ENCODE measurements at places on chromosomes 7 and 10. TPM values are rescaled to one million over a fixed set of nuclear protein-coding genes. Genes with fewer than 3 reads are reported as not detected.

DNA sequence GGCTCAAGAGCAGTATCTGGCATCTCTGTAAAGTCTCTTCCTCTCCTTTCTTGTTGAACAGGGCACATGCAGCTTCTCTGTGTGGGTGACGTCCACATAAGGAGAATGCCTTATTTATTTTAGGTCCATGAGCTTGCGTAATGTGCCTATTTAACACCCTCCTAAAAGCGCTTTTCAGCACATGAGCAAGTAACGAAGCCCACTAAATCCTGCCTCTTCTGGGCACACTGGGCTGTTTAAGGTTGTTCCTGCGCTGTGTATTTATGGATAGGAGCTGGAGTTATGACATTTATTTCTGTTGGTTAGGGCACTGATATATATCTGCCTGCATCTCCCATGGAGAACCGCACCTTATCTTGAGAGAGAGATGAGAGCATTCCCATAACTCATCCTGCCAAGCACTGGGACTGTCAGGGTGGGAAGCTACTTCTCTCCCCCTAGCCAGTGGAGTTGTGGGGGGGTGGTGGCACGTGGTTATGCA is 76.1 kb downstream of the LRRC4 start:
- peaks cover 14% of the 10 kb centered on the region for H3K36me3 ChIP-seq
- DNase-seq: no peak
- H3K27ac ChIP-seq: no peak overlapping the region
- no peaks in the 10 kb centered on the region for H3K27me3 ChIP-seq

Gene CCDC172
- not detected for total RNA-seq

GRCh38 chr7:69761290-69761922 is 163.1 kb downstream of the AUTS2 start:
- no peaks in the 10 kb centered on the region for H3K4me1 ChIP-seq
- no peak for DNase-seq
- H3K27ac ChIP-seq: no peak overlapping the region
- no peaks in the 10 kb centered on the region for H3K36me3 ChIP-seq
- H3K4me3 ChIP-seq: no peak overlapping the region

- peaks cover 21% of the 10 kb centered on the region for H3K4me1 ChIP-seq
- no peak overlapping the region for H3K4me3 ChIP-seq
- no peaks in the 10 kb centered on the region for H3K36me3 ChIP-seq
- H3K27me3 ChIP-seq: no peaks in the 10 kb centered on the region
- no peak for DNase-seq
- no peak overlapping the region for H3K27ac ChIP-seq
Measured at GRCh38 chr10:113739031-113739430, 12.5 kb upstream of the PLEKHS1 start.

DNA sequence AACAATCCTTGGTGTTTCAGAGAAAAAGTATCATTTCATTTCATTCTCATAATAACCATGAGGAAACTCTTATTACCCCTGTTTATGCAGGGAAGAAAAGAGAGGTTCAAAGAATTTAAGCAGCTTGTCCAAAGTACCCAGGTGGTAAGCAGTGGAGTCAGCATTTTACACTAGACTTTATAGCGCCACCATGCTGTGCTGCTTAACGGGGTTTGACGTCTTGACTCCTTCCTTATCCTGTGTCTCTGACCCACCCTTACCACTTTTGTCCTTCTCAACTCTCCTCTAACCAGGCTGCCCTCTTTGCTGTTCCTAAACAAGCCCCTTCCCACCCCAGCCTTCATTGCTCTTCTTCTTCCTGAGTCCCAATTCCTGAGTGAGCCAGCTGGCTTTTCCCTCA is 117.0 kb upstream of the AHR start:
- DNase-seq: no peak
- H3K4me3 ChIP-seq: no peak overlapping the region
- H3K36me3 ChIP-seq: no peaks in the 10 kb centered on the region
- H3K4me1 ChIP-seq: no peaks in the 10 kb centered on the region
- no peaks in the 10 kb centered on the region for H3K27me3 ChIP-seq
- no peak overlapping the region for H3K27ac ChIP-seq

Measured in stomach (tissue), 19 donors.